ENCODE measurements at places on chromosomes 5 and 9.
A peak's percentile ranks its signal among the peaks of the same experiment; 100 is the strongest.

GRCh38 chr9:3118081-3118480, 274.2 kb upstream of the PUM3 start:
- DNase-seq: no peak

- no peak for DNase-seq
Measured at GRCh38 chr5:159897786-159898393, 18.4 kb upstream of the ADRA1B start.

DNA sequence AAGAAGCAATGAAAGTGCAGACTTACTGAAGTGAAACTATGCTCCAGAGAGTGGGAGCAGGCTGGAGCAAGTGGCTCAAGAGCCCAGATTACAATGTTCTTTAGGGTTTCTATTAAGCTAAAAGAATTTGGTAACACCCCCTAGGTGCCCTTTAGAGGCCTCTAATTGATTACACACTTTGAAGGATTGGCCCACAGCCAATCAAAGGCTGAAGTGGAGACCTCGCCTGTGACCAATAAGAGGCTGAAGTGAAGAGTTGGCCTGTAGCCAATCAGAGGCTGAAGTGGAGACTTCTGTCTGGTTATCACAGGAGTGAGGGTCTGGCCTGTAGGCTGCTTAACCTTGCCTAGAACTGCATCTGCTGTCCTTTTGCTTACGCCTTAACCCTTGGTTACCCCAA, 46.7 kb upstream of the SPATA31C2 start:
- DNase-seq: no peak

DNA sequence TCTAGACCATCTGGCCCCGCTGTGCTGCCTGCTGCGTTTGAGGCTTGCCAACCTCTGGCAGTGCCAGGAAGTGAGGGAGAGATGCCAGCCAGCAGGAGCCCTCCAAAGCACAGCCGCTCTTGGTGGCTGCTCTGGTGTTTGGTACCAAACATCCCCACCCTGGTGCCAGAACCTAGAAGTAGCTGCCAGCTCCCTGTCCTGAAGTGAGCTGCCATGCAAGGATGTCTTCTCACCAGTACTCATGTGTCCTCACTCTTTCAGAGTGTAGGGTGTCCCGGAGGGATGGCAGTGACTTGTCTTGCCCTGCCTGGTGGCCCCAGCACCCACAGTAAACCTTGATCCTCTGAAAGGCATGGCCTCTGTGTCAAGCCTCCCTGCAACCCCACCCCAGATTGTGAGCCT, 43.4 kb downstream of the AMBP start:
- no peak for DNase-seq

DNA sequence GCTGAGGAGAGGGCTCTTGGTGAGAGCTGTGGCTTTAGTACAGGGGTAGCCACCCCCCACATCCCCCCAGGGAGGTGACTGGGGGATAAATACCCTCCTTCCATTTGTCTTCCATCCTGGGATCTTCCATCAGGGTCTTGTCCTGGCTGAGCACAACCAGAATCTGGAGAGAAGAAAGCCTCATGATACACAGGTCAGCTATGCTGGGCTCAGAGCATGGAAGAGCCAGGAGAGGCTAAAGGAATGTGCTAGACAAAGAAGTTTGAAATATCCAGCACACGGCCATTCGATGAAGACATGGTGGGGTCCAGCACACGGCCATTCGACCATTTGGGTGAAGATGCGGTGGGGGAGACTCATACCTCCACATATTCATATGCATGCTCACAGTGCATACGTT, 30.0 kb downstream of the ROPN1L start:
- DNase-seq: no peak

GRCh38 chr9:107281184-107281583, 1.9 kb upstream of the RAD23B start:
- DNase-seq: no peak

DNA sequence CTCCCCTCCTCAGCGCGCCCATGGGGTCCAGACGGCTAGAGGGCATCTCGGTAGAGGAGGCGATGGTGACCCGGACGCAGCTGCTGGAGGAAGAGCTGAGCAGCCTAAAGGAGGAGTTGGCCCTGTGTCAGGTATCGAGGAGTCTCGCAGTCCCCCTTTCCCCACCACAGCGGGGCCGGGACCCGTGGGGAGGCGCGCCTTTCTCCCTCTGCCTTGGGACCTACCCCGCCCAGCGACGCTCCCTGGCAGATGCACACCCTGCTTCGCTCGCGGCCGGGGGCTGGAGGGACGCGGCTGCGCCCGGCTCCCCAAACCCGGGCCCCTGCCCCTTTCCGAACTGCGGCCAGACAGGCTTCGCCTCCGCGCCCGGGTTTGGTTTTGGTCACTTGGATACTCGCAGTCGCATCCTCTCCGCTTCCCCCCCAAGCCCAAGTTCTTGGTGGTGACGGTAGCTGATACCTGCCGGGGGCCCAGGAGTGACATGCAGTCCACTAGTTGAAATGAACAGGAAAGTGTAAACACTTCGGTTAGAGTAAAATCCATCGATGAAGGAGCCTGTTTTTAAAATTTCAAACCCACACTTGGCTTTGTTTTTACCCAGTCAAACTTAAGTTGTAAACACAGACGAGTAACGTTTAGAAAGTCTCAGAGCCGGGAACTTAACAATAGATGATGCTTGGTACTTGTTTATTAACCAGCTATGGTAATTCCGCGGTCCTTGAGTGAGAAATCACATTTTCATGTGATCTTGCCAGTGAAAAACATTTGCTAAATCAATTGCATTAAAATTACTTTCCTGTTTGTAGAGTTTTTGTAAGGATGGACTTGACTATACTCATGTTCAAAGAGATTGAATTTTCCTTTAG, 688 bp downstream of the CNTLN start:
- no peak for DNase-seq

DNA sequence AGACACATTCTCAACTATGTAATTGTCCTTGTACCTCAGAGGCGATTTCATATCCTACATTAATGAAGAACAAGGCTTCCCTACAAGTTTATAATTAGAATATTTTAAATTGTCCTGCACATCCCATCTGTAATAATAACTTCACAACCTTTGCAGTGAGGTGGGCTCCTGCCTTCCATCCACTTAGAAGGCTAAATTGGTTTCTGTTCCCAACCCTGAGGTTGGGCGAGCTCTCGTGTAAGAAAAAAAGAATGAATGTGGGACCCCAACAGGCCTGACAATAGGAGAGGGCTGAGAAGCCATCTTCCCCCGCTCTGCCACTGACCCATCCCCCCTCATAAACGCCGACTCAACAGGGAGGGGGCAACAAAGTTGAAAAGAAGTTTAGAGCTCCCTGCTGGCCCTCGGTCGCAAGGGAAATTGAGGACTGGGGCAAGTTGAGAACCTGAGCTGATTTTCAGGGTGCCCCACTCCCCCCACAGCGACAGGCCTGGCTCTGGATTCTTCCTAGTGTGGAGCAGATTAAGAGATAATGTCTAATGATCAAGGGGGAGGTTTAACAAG, 9.4 kb downstream of the BARHL1 start:
- DNase-seq: no peak

GRCh38 chr5:133026664-133027153, 360 bp upstream of the ZCCHC10 start:
- no peak for DNase-seq

GRCh38 chr5:147504011-147504410, 5.9 kb downstream of the DPYSL3 start:
- no peak for DNase-seq

DNA sequence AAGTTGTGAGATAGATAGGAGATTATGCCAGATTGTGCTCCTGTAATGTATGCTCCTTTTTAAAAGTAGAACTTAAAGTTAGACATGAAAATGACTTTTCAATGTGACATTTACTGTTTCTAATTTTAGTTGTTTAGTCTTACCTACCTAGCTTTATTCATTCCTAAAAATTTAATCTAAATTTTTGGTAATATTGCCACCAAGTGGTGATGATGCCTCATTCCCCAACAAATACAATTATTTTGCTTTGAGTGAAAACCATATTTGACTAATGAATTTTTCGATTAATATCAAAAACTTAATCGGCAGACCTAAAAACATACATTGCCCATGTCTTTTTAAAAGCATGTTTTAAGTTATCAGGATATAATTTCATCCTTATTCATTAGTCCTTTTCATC, 25.6 kb downstream of the PPWD1 start:
- DNase-seq: no peak

GRCh38 chr5:172568308-172568910, 72.7 kb upstream of the NEURL1B start:
- DNase-seq: no peak

GRCh38 chr5:153791339-153791738, 247.4 kb downstream of the FAM114A2 start:
- DNase-seq: no peak

GRCh38 chr5:80124121-80124918, 89.2 kb downstream of the THBS4 start:
- no peak for DNase-seq

GRCh38 chr5:148759101-148759500, 67.3 kb upstream of the ADRB2 start:
- no peak for DNase-seq

DNA sequence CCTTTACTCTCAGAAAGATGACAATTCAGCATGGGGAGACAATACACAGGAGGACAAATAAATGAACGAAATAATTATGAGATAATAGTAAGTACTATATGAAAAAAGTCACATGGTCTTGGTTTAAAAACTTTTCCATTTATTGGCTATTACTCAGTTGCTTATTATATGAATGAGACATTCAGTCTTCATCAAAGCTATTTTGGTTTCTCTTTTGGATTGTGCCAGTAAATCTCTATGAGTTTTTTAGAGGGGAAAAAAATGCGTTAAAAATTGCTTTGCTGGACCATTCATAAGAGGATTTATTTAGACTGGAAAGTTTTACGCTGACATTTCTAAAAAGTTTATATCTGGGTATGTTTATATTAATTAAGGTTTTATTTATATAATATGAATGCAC, 137.7 kb downstream of the AOPEP start:
- no peak for DNase-seq

GRCh38 chr9:7542693-7543092, 256.9 kb downstream of the DMAC1 start:
- no peak for DNase-seq

- DNase-seq: no peak
Measured at GRCh38 chr5:40605295-40605958, 74.3 kb upstream of the PTGER4 start.

GRCh38 chr5:5220901-5221631, 80.9 kb downstream of the ADAMTS16 start:
- DNase-seq: no peak

DNA sequence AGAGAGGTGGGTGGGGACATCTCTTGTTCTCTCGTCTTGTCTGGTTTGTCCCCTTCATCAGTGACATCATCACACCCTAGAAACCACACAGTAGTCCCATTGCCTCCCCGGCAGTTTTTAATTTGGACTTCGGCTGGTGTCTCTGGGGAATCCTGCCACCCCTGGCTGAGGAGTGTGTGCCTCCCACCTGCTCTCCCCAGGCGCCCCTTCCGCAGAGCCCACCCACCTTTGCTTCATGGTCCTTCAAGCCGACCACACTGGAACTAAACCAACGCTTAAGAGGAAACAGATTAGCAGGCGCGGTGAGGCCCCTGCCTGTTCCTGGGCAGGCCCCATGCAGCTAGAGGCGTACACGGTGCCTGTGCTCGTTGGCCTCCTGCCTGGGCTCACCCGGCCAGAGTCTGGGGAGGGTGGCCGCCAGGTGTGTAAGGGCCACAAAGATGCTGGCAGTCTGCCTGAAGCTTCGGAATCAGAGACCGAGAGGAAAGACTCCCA, 107.6 kb upstream of the SPRY4 start:
- DNase-seq: peak; percentile 5

- no peak for DNase-seq
Measured at GRCh38 chr5:180049185-180049548, 22.4 kb downstream of the RNF130 start.

GRCh38 chr9:34985311-34985899, 4.1 kb upstream of the DNAJB5 start:
- peak; percentile 50 for DNase-seq

DNA sequence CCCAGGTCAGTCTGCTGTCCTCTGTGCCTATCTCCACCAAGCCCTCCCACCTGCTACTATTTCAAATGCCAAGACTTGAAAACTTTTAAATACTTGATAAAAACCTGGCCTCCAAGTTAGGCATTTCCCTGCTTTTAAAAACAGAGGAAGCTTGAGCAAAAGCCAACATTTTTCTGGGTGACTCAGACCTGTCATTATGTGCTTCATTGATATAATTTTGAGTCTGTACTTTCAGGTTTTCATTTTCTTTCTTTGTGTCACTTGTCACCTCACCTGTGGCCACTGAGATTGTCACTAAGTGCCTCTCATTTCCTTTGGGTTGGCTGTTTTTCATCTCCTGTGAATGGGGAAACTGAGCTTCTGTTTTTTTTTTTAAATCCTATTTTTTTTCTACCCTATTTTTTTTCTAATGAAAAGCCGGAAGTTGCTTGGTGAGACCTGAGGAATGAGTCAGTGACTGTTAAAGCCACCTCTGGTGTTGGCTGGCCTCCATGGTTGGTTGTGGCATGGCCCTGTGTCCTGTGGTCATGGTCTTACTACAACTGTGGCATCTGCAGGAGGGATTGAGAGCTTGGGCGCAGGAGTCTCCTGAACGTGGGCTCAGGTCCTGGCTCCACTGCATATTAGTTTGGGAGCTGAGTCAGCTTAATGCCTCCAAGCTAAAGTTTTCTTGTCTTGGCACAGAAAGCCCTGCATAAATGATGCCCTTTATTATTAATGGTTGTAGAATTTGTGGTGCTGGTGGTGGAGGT, 56.7 kb downstream of the ARHGAP26 start:
- DNase-seq: no peak

DNA sequence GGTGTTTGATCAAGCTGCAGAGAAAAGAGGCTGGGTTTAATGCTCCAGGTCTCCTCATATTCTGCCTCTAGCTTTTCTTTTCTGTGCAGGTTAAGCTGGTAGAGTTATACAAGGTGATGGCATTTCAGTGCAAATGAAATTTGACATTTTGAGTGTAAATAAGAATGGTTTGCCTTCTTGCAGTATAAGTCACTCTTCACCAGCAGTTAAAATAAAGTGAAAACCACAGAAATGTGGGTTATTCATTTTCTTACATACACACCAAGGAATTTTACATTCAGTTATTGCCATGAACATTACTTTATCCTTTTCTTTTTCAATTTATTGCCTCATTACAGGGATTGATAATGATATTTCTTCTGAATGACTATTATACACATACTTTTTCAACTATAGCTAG, 337.5 kb upstream of the PCSK5 start:
- DNase-seq: no peak

- no peak for DNase-seq
Measured at GRCh38 chr9:34131571-34131970, 5.1 kb upstream of the DCAF12 start.

GRCh38 chr5:179114756-179115155, 54.6 kb downstream of the ZNF354C start:
- DNase-seq: no peak

GRCh38 chr5:167254132-167254531, 1037.3 kb upstream of the WWC1 start:
- no peak for DNase-seq

- DNase-seq: no peak
Measured at GRCh38 chr5:179875741-179876609, 17.4 kb upstream of the MRNIP start.

GRCh38 chr9:36928670-36929349, 105.3 kb downstream of the PAX5 start:
- no peak for DNase-seq
